ENCODE measurements at places on chromosomes 6 and 20.

DNA sequence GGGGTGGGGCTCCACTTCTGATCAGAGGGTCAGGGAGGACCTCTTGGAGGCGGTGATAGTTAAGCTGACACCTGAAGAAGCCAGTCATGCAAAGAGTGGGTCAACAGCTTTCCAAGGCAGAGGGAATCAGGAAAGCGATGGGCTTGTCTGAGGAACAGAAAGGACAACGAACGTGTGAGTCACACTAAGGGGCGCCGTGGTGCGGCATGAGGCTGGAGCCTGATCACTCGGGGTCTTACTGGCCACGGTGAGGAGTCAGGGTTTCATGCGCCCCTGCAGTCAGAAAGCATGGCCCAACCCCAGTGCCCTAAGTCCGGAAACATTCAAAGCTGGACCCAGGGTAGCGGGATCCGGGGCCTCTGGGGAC, 50.6 kb upstream of the SLC32A1 start:
- DNase-seq: no peak

DNA sequence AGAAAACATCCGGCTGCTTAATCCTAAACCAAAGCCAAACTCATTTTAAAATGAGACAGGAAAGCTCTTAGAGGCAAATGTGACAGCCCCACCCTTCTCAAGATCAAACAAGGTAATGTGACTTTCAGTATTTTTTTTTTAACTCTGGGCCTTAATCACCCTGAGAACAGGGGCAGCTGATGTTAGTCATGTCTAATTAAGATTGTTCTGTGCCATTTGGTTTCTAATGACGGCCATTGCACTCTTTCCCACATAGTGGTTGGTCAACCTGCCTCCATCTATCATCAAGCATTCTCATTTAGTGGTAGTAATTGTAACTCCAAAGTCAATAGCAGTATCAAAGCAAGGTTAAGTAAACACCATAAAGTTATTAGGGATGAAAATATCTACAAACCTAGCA, 191.6 kb upstream of the EXOC2 start:
- DNase-seq: no peak

DNA sequence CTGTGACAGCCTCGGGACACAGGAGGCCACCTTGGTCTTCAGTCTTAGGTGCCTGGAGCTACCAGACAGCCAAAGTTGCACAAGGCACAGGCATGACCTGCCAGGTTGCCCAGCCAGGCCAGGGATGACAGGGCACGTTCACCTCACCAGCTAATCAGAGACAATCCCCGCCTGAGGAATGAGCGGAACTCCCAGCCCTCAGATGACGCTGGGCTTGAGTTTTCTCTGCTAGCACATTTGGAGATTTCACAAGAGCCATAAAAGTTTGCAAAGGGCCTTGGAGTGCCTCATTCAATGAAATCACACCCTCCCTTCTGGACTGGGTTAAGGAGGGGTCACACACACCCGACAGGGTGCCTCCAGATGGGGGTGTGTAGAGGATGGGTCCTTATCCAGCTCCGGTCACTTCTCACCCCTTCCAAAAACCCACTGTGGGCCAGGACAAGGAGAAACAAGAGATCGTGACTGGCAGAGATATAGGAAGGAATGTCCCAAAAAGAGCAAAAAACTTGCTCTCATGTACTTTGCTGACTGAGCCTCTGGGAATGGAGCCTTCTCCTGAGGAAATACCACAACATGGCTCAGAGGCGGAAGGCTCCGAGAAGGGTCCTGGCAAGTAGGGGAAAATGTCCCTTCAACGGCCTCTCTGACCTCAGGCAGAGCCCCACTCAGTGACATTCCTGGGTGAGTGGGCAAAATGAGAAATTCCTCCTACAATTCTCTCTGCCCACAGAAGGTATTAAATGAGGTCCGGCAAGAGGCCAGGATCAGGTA, 121.6 kb downstream of the ISM1 start:
- no peak for DNase-seq

- DNase-seq: no peak
Observed at GRCh38 chr20:63734946-63735858, 1.3 kb upstream of the LIME1 start.

- no peak for DNase-seq
Observed at GRCh38 chr6:105495515-105495914, 92.6 kb upstream of the PREP start.

- DNase-seq: no peak
Observed at GRCh38 chr20:44405785-44406571, 50.5 kb downstream of the HNF4A start.

DNA sequence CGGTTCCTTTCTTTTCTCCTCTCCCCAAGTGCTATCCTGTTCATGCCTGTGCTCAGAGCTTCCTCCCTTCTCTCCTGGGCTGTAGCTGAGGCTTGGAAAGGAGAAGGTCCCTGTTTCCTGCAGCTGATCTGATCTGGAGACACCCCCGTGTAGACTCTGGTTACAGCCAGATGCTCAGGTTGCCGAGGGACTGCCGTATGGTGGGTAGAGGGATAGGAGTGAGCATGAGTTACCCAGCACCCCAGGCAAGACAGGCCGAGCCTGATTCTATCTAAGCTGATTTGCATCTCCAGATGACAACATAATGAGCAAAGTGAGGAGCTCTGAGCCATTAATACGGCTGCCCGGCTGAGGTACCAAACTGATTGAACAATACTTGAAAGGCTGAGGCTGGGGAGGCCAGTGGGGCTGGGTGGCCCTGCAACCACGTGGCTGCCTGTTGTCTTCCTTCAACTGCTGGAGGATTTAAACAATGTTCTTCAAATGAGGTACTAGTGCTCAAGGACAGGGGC, 91.8 kb downstream of the ASXL1 start:
- DNase-seq: no peak
